ENCODE measurements at places on chromosomes 11 and 22.

GRCh38 chr11:92180664-92181251, 43.9 kb upstream of the FAT3 start:
- no peak for DNase-seq

- no peak for DNase-seq
Measured at GRCh38 chr11:29319210-29319609, 697.6 kb downstream of the KCNA4 start.

DNA sequence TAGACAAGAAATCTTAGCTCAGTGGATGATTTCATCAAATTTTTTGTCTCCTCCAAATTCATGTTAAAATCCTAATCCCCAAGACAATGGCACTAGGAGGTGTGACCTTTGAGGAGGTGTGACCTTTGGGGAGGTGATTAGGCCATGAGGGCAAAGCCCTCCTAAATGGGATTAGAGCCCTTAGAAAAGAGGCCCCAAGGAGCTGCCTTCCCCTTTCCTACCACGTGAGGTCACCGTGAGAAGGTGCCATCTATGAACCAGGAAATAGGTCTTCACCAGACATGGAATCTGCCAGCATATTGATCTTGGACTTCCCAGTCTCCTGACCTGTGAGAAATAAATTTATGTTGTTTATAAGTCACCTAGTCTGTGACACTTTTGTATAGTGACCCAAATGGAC, 138.7 kb downstream of the TRIM29 start:
- no peak for DNase-seq

- peak; percentile 50 for DNase-seq
Measured at GRCh38 chr11:34651551-34651950, 30.7 kb downstream of the EHF start.

- DNase-seq, result no peak
Measured at GRCh38 chr22:35601743-35602615, 15.2 kb downstream of the MB start.

- DNase-seq, result no peak
Measured at GRCh38 chr22:18113680-18114394, 3.2 kb downstream of the TUBA8 start.

DNA sequence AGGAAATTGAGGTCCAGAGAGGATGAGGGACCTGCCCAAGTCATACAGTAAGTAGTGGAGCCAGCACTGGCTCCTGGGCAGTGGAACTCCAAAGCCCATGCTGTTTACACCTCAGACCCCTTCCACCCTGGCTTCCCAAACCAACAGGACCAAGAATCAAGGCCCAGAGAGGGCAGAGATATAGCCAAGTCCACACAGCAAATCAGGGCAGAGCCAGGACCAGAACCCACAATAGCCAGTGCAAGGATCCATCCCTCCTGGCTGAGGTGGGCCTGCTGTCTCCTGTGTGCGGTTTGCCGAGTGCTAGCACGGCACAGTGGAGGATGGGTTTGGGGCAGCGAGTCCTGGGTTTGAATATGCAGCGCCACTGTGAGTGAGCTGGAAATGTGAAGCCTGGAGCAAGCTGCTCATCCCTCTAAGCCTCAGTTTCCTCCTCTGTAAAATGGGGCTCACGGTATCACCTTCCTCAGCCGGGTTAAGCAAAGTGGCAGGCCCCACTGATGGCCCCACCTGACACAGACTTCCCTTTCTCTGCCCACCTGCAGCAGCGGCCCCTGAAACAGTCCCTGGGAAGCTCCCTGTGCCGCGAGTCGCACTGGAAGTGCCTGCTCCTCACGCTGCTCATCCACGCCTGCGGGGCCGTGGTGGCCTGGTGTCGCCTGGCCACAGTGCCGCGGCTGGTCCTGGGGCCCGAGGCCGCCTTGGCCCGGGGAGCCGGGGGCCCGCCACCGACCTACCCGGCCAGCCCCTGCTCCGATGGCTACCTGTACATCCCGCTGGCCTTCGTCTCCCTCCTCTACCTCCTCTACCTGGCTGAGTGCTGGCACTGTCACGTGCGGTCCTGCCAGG, 2.3 kb downstream of the TMEM151A start:
- no peak for DNase-seq

GRCh38 chr11:45031912-45032519, 81.3 kb upstream of the TP53I11 start:
- no peak for DNase-seq

GRCh38 chr11:95692526-95693260, 96.9 kb downstream of the FAM76B start:
- DNase-seq, result peak; percentile 72

- DNase-seq, result peak; percentile 20
Measured at GRCh38 chr11:102343809-102344208, 3.2 kb upstream of the BIRC2 start.

DNA sequence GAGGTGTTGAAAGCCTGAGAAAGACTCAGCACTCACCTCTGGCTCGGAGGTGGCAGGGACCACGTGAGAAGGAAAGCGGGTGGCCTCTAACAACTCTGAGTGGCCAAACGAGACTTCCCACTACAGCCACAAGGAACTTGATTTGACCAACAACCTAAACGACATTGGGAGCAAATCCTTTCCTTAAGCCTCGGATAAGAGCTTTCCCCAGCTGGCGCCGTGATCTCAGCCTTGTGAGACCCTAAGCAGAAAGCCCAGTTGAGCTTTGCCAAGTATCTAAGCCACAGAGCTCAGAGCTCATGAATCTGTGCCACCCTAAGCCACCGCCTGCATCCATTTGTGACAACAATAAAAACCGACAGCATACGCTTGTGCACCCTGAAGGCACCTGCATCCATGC, 636.0 kb downstream of the TBC1D22A start:
- no peak for DNase-seq

GRCh38 chr11:65493367-65494176, 5.3 kb upstream of the MALAT1 start:
- DNase-seq, result no peak

GRCh38 chr22:29115682-29116288, 43.0 kb downstream of the KREMEN1 start:
- peak; percentile 60 for DNase-seq

- DNase-seq, result no peak
Measured at GRCh38 chr11:122145715-122146274, 29.8 kb upstream of the BLID start.

DNA sequence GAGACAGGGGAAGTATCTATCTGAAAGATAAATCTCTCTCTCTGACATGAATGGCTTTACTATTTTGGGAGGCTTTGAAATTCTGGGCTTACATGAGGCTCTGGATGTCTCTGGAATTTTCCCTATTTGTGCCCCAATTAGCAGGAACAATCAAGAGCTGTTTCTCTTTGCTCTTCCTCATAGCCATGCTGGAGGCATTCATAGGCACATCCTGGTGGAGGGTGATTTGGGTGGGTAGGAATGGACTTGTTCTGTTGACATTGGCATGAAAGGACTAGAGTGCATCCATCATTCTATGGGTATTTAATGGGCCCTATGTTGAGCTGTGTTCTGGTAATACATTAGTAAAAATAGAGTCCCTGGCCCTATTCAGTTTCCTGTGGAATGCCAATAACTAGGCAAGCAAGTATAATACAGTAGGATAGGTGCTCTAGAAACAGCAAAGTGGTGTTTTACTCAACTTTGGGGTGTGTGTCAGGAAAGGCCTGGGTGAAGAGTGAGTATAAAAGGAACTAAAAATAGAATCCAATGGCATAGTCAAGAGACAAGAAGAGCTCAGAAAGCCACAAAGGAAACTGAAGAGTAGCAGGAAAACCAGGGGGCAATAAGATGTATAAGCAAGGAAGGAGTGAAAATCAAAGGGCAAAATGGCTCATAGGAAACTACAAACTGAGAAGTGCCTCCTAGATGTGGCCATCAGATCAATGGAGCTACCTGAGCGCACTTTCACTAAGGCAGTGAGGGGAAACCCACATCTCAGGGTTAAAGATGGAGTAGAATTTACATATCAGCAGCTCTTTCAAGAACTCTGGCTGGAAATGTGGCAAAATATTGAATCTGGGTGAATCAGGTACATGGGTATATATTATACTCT, 45.0 kb downstream of the CWC15 start:
- DNase-seq, result no peak

DNA sequence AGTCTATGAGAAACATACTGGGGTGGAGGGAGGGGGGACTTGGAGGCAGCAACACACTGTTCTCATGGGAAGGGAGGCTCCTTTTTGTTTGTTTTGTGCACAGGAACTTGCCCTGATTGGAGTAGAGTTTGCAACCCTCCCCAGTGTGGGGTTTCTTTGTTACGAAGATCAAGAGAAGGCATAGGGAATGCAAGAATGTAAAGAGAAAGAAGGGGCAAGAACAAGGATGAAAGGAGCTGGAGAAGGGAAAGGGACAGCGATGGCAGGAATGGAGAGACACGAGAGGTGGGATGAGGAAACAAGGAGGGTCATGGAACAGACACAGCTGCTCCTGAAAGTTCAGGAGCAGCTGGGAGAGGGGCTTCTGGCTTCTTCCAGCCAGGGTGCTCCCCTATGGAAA, 611.7 kb downstream of the NTM start:
- DNase-seq, result no peak

- DNase-seq, result no peak
Measured at GRCh38 chr11:96680211-96681018, 290.6 kb downstream of the JRKL start.

DNA sequence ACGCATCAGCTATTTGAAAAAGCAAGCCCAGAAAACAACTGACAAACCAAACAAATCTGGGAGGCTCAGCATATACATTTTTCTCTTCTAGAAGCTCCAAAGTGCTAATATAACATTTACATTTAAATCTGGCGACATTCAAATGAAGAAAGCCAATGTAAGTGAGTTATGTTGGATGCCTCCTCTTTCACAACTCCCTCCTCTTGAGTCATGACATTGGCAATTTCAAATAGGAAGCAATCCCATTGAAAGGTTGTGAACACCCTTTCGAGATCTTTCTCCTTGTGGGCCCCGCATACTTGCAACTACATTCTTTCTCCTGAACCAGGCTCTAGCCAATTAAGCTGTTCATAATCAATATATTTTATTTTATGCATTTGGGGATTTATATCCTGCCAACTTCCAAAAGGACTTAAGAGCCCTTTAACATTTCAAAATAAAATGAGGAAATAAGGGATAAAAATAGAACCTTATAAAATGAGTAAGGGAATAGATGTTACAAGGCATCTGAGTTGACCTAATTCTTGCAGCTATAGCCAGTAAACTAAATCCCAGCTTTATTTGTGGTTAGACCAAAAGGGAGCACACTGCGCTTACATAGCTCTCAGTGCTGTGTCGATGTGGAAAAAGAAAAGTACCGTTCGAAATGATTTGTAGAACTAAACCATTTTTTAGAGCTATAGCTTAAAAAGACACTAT, 129.5 kb upstream of the SESN3 start:
- DNase-seq, result no peak

GRCh38 chr11:32705309-32706033, 89.0 kb downstream of the CCDC73 start:
- no peak for DNase-seq

- DNase-seq, result no peak
Measured at GRCh38 chr11:76885390-76886097, 24.8 kb downstream of the ACER3 start.

GRCh38 chr11:27319072-27319471, 43.9 kb downstream of the CCDC34 start:
- no peak for DNase-seq

DNA sequence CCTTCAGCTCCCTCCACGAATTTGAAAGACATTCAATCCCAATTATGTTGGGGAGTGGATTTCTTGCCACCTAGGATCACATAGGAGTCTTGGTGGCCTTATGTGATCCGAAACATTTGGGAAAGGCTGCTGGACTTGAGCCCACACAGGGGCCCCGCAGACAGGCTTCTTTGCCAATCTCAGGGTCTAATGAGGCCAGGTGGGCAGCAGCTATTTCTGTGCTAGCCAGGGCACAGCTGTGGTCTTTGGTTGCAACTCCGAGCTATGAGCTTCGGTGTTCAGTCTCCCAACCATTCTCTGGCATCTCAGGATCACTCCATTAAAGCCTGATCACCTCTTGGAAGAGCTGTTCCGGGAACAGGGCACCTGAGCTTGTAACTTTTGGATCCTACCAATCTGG, 84.4 kb downstream of the TP53I11 start:
- DNase-seq, result no peak

GRCh38 chr11:83641511-83641910, 355.3 kb upstream of the CCDC90B start:
- peak; percentile 16 for DNase-seq

GRCh38 chr11:47021965-47022364, 85.4 kb downstream of the CSTPP1 start:
- DNase-seq, result no peak

DNA sequence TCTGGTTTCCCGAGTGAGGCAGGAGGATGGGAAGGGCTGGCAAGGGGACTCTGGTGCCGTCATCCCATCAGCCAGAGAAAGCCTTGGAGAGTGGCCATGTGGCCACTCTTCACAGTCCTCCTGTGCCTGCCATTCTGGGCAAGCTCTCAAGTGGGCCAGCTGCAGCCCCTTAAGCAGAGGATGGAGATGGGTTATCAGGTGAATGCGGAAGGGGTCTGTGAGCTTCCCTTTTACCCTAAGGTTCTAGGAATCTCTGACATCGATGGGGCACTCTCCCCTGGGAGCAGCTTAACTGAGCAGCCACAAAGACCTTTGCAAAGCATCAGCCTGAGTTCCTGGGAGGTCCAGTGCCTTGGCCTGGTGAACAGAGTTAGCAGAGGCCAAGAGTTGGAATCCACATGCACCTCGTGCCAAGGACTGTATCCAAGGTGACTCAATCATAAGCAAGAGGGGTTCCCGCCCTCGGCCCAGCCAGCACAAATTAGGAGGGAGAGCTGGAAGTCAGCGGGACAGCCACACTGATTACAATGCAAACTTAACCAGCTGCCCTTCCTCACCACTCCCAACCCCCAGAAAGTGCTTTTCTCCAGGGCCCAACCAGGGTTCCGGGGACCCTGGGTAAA, 193.6 kb downstream of the BUD13 start:
- no peak for DNase-seq

- DNase-seq, result no peak
Measured at GRCh38 chr11:2270322-2271076, at the start of gene ASCL2. TSS of gene ASCL2 (minus strand) at chr11:2270588. CDS start at chr11:2270332, 256 bp downstream.

Measured in cardiac muscle cell (in vitro differentiated cells and primary cell).